ENCODE measurements at places on chromosomes 2 and 18. TPM values are rescaled to one million over a fixed set of nuclear protein-coding genes. Genes with fewer than 3 reads are reported as not detected.

The C2orf80 gene
- total RNA-seq, result not detected

DNA sequence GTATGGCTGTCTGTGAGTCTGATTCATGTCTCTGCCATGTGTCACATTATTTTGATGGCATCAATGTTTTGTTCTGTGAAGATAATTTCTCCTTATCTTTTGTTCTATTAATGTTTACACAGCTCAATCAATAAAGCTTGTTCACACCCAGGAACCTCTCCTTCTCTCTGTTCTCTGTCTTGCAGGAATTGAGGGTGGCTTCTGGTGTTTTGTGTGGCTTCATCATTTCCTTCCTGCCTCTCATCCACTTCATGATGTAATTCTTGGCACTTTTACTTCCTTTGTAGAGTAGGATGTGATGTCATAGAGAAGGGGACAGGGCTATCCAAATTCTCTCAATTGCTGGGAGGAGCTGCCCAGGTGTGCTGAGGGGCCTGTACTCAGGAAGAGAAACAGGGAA, 27.2 kb downstream of the ASXL3 start:
- no peak for DNase-seq

DNA sequence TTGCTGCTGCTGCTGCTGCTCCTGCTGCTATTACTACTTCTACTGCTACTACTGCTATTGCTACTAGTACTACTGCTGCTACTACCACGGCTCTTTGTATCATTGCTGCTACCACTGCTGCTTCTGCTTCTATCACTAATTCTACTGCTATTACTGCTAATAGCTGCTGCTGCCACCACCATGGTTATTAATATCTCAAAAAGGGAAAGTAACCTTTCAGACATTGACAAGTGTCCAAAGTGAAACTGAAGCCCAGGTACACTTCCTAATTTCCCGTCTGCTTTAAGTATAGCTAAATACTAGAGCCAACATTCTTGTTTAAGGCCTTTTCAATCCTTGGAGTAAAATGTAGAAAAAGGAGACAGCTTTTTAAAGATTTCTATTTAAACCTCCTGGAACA, 45.4 kb upstream of the EHBP1 start:
- DNase-seq, result no peak

- DNase-seq, result no peak
Observed at GRCh38 chr2:155872396-155872795, 460.1 kb downstream of the NR4A2 start.

- DNase-seq, result no peak
Observed at GRCh38 chr2:181188605-181189004, 208.2 kb downstream of the UBE2E3 start.

The SULT1C4 gene
- 3.9 TPM for total RNA-seq

The DPP4 gene
- 9.4 TPM for total RNA-seq

- DNase-seq, result no peak
Observed at GRCh38 chr2:134035605-134036370, 218.1 kb upstream of the MGAT5 start.

- DNase-seq, result no peak
Observed at GRCh38 chr18:29087616-29088246, 910.8 kb upstream of the CDH2 start.

The MSH2 gene
- 11.0 TPM for total RNA-seq

The SH3BP4 gene
- total RNA-seq, result 8.5 TPM

GRCh38 chr2:128187032-128187654, 96.1 kb downstream of the UGGT1 start:
- DNase-seq, result no peak

DNA sequence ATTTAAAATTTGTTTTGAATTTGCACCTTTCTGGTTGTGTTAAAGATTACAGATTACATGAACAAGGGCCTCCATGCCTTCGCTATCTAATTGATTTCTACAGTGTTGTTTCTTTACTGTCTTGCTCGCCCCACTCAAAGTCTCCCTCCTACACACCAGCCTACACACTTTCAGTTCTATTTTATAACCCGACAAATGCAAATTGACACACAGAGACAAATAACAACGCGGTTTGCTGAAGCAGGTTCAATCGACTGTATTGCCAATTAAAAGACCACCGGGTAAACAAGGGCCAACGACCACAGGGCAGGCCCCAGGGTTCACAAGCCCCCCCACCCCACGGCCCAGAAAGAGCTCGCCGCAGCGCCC, 869 bp downstream of the STARD7 start:
- DNase-seq, result no peak
